EH (cell line): ENCODE measurements at places on chromosomes 5 and 9.

GRCh38 chr5:140041099-140041491 lies 2.0 kb downstream of the NRG2 start:
- no peak for DNase-seq

DNA sequence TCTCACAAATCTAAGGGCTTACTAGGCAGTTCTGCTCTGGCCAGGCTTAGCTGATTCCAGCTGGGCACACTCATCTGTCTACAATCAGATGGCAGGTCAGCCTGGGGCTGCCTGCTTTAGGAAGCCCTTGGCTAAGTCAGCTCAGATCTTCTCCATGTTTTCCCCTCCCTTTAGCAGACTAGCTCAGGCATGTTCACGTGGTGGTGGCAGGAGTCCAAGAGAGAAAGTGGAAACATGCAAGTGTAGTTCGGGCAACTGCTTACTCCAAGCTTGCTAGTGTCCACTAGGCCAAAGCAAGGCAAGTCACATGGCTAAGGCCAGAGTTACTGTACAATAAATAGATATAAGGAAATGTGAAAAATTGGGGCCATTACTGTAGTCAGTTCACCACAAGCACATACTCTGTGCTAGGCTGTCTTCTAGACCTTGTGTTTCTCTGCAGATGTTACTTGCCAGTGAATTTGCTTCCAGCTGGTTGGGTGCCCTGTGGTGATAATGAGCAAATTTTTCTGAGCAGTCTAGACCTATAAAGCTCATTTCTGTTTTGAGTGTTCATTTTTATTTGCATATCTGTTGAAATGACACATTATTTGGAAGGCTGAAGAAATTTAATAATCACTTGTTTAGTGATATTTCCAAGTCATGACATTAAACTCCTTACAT lies 38.3 kb downstream of the RECK start:
- DNase-seq: peak; percentile 84

DNA sequence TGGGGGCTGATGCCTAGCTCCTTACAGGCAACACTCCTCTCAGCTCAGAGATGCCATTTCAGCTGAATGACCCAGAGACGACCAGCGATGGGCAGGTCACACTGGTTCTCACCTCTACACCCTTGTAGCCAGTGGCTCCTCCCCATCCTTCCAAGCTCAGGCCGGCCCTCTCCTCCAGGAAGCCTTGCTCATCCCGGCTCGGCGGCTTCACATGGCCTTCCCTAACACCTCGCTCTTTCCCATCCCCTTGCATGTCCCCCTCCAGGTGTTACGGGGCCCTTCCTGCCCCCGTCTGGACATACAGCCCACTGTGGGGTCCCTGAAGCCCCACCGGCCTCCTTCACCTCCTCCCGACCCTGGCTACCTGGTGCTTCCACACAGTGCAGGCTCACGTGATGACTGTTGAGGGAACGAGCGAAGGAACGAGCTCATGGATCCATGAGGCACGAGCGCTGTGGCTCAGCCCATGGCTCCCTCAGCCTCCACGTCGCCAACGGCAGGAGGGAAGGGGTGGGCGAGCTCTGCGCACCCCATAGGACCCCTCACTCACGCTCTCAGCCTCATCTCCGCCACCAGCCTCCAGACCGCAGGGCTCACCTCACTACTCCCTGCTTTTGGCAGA lies 45.7 kb downstream of the SARDH start:
- DNase-seq: no peak

GRCh38 chr9:95508968-95509850 lies 7.6 kb downstream of the PTCH1 start:
- peak; percentile 89 for DNase-seq

DNA sequence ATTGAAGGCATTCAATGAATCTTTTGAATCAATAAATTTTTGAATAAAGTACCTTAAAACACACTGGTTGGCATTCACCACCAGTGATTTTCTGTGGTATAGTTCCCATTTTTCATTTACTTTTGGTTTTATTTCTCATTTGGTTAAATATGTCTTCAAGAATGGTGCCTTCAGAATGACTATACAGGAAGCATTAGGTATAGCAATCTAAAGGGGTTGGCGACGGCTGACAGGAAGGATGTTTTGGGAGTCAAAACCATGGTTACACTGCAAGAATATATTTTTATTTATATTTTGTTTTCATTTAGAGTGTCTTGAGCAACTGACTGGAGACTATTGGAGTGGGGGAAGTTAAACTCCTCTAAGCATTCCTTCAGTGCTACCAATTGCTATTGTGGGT lies 235.7 kb downstream of the HTR1A start:
- no peak for DNase-seq

DNA sequence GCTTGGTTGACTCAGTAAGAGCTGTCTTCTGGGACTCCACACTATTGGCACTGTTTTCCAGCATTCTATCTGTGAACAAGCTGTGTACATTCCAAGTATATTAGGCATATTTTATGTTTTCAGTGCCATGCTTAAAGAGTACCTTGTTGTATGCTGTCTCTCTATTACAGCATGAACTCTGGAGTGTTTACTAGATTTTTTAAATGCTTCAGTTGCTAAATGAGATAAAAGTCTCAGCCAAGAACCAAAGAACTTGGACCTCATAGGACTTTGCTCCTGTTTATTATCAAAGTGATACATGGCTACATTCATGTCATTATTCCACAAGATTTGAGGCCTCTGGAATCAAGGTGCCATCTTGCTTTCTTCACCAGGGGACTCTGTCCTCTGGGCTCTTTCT lies 167.2 kb downstream of the C9orf152 start:
- peak; percentile 88 for DNase-seq

DNA sequence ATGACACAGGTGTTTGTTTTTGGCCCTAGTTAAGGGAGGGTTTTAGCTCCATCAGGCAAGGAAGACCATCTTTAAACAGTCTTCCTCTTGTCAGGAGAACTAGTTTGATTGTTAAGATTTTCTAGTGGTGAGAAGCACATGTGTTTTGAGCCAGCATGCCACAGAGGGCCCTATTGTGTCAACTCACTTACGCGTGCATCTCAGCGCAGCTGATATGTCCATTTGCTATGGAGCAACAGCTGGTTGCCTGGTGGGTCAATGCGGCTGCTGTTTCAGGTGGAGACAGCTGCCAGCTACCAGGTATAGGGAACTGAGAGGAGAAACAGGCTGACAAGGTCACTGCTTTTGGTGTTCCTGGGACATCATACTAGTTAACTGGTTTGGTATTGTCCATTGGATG lies 100.5 kb upstream of the PRRC1 start:
- no peak for DNase-seq

DNA sequence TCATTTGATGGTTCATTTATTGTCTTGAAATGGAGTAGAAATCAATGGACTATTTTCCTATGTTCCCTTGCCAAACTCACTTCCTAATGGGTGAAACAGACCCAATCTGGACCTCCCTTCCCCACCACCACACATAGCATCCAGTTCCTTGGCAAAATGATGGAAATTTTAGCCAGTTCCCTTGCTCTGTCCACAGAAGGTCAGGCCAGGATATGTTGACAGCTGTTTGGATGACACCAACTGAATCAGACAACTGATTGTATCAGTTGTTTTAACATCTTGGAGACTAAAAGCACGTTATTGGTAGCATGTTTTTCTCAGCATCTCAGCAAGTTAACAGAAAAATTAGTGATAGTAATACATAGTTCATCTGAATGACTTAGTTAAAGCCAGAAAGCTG lies 534.8 kb downstream of the PSAT1 start:
- peak; percentile 59 for DNase-seq

DNA sequence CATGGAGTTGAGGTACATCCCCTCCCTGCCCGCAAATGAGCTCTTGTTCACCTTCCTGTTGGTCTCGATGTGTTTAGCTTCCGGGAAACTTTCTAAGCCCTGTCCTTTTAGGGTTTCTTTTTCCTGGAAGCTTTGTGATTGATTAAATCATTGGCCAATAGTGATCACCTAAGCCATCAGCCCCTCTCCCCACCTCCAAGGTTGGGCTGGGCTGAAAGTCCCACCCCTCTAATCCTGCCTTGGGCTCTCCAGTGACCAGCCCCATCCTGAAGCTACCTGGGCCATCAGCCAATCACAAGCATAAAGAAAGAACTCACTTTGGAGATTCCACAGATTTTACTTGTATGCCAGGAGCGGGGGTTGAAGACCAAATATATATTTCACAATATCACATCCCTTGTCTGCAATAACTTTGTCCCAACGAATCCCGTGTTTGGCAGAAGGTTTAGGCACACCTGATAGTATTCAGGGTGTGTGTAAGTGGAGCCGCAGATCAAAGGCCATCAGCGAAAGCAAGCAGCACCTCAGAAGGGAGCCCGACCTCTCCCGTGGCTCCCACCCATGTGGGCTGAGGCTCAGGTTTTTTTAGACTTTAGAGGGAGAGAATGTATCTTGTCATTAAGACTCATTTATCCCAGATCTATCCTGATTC lies 20.4 kb downstream of the ROPN1L start:
- no peak for DNase-seq
